ENCODE measurements at places on chromosomes 1 and 21.

- DNase-seq: no peak
Measured at GRCh38 chr1:114088392-114089299, 65.0 kb downstream of the SYT6 start.

DNA sequence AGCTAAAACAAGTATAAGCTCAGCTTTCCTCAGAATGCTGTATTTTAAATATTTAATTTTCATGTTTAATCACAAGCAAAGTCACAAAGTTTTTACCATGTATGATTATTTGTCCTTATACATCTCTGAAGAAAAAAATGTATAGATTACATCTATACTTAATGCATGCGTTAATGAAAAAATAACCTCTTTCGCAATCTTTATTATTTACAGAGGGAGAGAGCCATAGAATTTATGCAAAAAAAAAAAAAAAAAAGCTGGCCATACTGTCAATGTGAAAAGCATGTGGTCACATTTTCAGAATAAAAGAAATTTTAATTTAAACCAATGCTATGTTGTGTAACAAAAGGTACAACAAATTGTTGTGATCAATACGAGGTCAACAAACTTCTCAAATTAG lies 148.2 kb downstream of the AKT3 start:
- DNase-seq: no peak

DNA sequence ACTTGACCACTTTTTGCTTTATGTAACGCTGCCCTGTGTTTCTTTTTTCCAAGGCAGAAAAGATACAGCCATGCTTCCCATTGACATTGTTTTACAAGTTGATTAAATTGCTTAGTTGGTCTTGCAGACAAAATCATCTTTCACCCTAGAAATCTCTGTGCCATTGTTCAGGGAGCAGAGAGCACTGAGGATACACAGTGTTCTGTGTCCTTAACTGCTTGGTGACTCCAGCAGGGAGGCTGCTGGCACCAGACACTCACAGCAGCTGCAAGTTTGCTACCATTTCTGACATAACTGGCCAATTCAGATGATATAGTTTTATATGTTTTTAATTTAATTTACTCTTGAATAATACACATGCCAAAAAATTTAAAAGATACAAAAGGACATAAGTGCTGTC lies 118.7 kb downstream of the RGS2 start:
- DNase-seq: no peak

DNA sequence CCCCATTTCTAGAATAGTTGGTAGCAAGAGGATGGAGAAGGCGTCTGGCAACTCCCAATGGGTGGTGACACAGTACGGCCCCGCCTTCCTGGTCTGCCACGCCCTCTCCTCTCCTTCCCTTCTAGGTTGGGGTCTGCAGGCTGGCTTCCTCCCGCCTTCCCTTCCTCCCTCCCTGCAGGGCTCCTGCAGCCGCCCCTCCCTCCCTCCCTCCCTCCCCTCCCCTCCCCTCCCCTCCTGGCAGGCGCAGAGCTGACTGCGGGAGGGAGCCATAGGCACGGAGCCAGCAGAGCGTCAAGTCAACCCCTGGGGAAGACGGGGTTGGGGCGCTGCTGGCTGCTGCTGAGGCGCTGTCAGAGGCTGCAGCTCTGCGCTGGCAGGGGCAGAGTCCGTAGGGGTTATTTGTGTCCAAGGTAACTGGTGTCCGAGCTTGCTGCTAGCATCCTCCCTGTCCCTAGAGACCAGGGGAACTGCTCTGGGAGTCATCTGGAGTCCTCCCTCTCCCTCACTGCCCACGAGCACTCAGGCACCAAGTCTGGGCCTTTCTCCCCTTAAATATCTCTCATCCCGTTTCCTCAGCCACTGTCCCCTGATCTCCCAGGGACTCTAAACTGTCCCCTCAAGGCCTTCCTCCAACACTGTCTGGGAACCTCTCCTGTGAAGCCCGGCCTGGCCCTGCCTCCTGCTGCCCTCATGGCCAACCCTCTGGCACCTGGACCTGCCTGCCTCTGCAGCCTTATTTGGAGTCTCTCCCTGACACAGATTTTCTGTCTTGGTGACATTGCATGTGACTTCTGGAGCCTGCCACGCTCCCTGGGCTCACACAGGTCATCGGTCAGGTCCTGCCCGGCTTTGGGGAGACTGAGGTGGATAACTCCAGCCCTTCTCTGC lies 57.4 kb upstream of the ACOT11 start:
- DNase-seq: peak; percentile 31

GRCh38 chr1:216186816-216187215 lies 236.4 kb downstream of the USH2A start:
- DNase-seq: no peak

GRCh38 chr1:184888505-184888904 lies 85.8 kb downstream of the NIBAN1 start:
- DNase-seq: no peak
